T-helper 1 cell treated with Interleukin-12 subunit alpha and Interleukin-12 subunit beta and Interleukin-4 antibody, amounts not matched to agents 30 ng/mL and 1 ng/mL, for 36 hours (primary cell): ENCODE measurements at places on chromosomes 6 and 20. TPM values are rescaled to one million over a fixed set of nuclear protein-coding genes. Genes with fewer than 3 reads are reported as not detected.

CFB gene
- 0.22 and 0.59 TPM in 2 replicates for total RNA-seq

FABP7 gene
- not detected in 2 replicates for total RNA-seq

NKX2-2 gene
- not detected in 2 replicates for total RNA-seq

SCRT2 gene
- total RNA-seq = not detected in 2 replicates

MAN1A1 gene
- 28.1 and 30.6 TPM in 2 replicates for total RNA-seq

SMPD2 gene
- total RNA-seq = 21.2 and 22.8 TPM in 2 replicates

ZNF391 gene
- total RNA-seq = 0.54 and 0.76 TPM in 2 replicates

TDRD6 gene
- not detected in 2 replicates for total RNA-seq

LINC00237 gene
- total RNA-seq = not detected in 2 replicates

SEC63 gene
- total RNA-seq = 84.7 and 89.9 TPM in 2 replicates

CENPW gene
- 35.5 and 36.5 TPM in 2 replicates for total RNA-seq

C20orf144 gene
- 0.29 and 0.61 TPM in 2 replicates for total RNA-seq

NHLRC1 gene
- total RNA-seq = 0.27 and 0.29 TPM in 2 replicates

B3GAT2 gene
- total RNA-seq = not detected in 2 replicates

ARMH2 gene
- total RNA-seq = 0.78 and 1.6 TPM in 2 replicates

OR2H2 gene
- total RNA-seq = not detected in 2 replicates

DEFB132 gene
- not detected in 2 replicates for total RNA-seq

LZTS3 gene
- total RNA-seq = 0.69 and 0.88 TPM in 2 replicates
